ENCODE measurements at places on chromosomes 16 and 17.

GRCh38 chr17:33955461-33955860 is 299.6 kb upstream of the CCL2 start:
- DNase-seq = no peak

DNA sequence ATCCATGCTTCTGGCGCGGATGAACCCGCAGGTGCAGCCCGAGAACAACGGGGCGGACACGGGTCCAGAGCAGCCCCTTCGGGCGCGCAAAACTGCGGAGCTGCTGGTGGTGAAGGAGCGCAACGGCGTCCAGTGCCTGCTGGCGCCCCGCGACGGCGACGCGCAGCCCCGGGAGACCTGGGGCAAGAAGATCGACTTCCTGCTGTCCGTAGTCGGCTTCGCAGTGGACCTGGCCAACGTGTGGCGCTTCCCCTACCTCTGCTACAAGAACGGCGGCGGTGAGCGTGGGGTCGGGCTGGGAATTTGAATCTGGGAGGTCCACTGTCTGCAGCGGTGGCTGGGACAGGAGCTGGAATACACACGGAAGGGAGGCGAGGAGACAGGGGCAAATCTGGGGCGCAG is 904 bp downstream of the SLC6A2 start:
- DNase-seq = peak; percentile 13

- DNase-seq = no peak
Observed at GRCh38 chr16:29668267-29668666, 5.2 kb downstream of the SPN start.

DNA sequence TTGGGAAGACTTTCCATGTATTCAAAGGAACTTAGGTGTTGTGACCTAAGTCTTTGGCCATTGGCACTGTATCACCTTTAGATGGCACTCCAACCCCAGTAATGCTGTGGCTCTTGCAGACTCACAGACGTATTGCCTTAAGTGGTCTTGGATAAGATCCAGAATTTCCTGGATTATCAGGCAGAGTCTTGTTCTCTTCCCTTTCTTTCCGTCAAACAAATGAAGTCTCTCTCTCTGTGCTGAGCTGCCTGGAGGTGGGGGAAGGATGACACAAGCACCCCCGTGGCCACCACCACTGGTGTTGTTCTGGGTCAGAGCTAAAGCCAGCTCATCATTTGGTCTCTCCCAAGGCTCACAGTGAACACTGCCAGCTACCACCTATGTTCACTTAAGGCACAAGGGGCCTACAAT is 789.9 kb upstream of the KIF2B start:
- DNase-seq = peak; percentile 96

DNA sequence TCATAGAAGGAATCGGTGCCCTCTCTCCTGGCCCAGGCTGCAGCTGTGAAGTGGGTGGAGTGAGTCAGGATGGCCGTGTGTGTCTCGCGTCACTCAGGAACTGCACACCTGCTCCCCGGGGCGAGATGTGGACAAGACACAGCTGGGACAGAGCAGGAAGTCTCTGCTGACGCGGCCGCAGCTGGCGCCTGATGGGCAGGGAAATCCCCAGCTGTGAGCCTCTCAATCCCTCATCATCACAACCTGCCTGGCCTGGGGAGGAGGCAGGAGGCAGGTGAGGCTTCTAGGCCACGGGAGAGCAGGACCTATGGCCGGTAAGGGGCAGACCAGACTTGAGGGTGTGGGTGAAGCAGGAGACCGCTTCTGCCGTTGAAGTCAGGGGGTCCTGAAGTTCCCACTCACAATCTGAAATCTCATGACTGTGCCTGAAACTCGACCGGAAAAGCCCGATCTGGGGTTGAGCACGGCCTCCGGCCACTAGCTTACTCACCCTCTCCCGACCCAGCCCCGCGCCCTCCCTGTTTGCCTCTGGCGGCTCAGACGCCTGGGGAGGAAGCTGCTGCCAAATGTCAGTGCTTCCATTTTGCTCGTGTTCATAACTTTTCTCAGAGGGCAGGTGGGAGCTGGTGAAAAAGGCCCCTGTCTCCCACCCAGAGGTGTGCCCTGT is 1.1 kb upstream of the TRPV3 start:
- DNase-seq = no peak
